ENCODE measurements at places on chromosomes 16 and 17.
A peak's percentile ranks its signal among the peaks of the same experiment; 100 is the strongest.

DNA sequence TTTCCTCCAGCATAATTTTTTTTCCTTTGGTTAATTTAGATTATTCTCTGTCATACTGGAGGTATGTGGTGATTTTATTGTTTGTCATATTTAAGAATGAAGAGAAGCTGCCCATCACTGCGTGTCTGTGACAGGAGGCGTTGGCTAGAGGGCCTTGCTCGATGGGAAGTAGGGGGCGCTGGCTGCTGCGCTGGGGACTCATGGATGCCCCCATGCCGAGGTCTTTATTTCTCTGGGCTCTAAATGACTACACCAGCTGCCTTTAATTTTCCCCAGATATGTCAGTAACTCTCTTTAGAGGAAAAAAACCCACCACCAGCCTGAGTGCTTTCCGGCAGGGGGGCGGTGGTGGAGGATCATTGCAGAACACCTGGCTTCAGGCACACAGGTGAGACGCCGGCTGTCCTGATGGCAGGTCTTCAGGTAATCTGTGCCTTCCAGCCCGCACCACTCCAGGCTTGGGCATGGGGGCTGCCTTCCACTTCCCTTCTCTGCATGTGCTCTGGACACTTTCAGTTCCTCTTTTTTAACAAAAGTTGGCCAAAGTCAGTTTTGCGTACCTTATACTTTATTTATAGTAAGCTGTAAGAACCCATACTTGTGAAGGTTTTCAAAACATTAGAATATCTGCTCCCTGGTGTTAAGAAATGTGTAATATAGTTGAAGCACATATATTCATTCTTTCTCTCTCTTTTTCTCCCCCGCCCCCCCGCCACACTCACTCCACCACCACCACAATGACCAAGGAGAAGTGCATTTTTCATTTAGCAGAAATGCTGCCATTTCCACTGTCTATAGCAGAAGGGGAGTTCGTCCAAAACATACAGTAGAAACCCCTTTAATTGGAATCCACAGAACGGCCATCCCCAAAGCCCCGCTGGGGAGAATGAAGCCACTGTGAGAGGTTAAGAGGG, 192.7 kb downstream of the RPTOR start:
- DNase-seq = peak; percentile 72

- peak; percentile 63 for DNase-seq
Measured at GRCh38 chr17:76772842-76773525, 35.1 kb downstream of the MFSD11 start.

GRCh38 chr17:56914581-56915273, 878 bp upstream of the TRIM25 start:
- peak; percentile 71 for DNase-seq

- DNase-seq = no peak
Measured at GRCh38 chr17:8117980-8118768, at the start of gene ALOXE3. Gene ALOXE3, minus strand, starts transcription at chr17:8118514. Its CDS starts 524 bp downstream, at chr17:8117990.

- no peak for DNase-seq
Measured at GRCh38 chr17:80220736-80221215, 549 bp downstream of the SLC26A11 start.

- no peak for DNase-seq
Measured at GRCh38 chr17:27994586-27994985, 47.9 kb upstream of the NLK start.

DNA sequence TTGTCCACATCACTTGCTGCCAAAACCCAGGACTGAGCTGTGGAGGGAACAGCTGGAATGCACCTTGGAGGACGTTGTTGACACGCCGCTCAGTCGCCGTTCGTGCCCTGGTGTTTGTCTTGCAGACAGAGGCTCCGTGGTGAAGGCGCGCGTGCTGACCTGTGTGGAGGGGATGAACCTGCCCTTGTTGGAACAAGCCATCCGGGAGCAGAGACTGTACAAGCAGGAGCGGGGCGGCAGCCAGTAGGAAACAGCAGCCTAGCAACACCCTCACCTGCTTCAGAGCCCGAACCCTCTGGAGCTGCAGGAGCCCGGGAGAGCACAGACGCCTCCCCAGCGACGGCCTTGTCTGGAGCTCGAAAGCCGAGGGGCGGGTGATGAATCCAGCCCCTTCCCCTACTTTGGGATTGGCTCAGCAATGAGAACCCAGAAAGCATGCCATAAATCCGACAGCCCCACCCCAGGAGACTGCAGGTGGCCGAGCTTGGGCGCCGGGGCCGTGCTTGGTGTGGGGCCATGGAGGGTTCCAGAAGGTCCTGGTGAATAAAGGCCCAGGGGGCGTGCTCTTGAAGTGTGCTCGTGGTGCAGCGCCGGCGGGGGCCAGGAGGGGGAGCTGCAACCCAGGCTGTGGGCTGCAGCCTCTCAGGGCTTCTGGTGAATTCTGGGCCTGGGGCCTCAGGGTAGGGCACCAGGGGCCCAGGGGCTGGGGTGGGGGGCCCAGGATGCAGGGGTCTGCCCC, 470 bp upstream of the CDK3 start:
- peak; percentile 71 for DNase-seq

GRCh38 chr16:381012-381788, 578 bp downstream of the PGAP6 start:
- peak; percentile 20 for DNase-seq

Data from OCI-M1 (cell line).